Stimulated activated CD4-positive, alpha-beta T cell treated with anti-CD3 and anti-CD28 coated beads, TNF-alpha, amount 100 ng/mL, for 4 hours (primary cell): ENCODE measurements at places on chromosomes 1 and 21.

DNA sequence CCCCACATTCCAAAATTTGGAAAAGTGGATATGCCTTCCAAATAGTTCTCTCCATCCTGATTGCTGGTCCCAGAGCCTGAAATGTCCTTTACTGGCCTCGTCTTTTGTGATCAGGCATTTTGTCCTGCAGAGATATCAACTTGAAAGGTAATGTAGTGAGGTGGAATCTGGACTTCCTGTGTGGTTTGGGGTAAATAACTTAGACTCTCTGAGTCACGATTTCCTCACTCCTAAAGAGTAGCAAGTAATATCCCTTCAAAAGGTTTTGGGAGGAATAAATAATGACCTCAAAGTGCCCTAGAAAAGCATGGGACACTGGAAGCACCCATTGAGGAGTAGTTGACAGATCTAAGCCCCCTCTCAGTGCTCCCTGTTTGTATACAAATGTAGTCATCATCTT is 426.6 kb downstream of the OMA1 start:
- no peak for DNase-seq

DNA sequence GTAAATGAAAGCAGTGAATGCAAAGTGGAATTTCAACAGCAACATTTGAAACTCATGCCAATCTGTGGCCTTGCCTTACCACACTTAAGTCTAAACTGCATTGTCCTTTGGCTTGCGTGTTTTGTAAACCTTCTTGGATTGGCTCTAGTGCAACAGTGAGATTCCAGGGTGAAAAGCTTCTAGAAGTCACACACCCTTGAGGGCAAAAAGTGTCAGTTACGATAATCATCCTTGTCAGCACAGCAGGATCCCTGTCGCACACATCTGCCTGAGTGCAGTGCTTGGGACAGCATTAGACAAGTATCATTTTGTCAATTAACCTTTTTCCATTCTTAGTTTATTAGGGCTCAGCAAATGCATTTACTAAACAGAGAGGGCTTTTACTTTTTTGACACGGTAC is 243.4 kb upstream of the PTBP2 start:
- no peak for DNase-seq

DNA sequence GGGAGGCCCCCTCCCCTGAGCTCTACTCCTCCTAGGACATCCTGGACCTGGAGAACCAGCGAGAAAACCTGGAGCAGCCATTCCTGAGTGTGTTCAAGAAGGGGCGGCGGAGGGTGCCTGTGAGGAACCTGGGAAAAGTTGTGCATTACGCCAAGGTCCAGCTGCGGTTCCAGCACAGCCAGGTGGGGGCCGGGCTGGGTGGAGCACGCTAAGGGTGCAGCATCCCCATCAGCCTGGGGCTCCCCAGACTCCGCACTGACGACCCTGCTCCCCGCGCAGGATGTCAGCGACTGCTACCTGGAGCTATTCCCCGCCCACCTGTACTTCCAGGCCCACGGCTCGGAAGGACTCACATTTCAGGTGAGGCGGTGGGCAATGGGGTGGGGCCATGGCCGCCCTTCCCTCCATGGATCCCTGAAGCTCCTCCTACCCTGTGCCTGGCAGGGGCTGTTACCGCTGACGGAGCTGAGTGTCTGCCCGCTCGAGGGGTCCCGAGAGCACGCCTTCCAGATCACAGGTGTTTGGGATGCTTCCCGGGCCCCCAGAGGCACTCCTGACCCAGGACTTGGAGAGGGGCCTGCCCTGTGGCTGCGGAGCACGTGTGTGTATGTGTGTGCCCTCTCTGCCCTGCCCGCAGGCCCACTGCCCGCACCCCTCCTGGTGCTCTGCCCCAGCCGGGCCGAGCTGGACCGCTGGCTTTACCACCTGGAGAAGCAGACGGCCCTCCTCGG is 4.1 kb downstream of the PLEKHN1 start:
- no peak for DNase-seq

DNA sequence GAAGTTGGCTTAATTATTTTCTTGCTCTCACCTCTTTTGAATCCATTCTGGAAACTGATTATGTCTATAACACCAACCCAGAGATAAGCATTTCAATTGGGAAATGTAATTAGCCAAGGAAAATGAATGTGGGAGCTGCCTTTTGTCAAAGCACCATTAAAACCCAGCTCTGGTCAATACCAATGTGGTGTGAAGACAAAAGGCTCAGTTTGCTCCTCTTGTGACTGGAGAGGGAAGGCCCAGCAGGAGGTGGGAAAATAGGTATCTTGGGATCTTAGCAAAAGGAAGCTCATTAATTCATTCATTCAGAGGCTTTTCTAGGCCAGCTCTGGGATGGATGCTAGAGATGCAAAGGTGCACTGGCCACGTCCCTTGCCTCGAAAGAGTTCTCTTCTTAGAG is 75.0 kb upstream of the SELENON start:
- DNase-seq, result no peak

DNA sequence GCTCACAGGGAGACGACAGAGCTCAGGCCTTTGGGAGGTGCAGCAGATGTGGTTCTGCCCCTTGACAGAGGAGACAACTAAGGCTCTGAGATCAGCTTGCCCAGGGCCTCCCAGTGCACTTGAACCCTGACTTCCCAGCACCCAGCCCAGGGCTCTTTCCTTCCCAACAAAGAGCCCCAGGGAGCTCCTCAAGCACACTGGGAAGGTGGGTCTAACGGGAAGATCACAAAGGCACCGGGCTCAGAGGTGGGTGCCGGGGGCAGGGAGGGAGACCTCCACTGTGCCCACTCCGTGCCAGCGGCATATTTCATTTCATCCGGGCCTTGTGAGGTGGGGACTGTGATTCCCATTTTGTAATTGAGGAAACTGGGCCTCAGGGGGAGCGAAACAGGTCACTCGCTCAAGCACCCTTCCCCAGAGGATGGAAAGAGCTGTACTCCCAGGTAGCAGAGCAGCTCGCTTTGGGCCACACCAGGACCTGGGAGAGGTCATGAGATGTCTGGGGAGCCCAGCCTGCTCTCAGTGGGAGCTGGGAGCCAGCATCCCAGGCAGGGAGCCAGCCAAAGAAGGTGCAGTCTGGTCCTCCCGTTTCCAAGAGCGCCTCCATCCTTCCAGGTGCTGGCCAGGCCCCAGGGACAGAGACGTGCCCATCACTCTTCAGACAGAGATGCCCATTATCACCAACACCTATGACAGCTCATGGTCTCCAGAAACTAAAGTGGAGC is 82.3 kb downstream of the SYT2 start:
- DNase-seq, result no peak

GRCh38 chr1:238264951-238265350 is 374.2 kb upstream of the ZP4 start:
- DNase-seq, result no peak

DNA sequence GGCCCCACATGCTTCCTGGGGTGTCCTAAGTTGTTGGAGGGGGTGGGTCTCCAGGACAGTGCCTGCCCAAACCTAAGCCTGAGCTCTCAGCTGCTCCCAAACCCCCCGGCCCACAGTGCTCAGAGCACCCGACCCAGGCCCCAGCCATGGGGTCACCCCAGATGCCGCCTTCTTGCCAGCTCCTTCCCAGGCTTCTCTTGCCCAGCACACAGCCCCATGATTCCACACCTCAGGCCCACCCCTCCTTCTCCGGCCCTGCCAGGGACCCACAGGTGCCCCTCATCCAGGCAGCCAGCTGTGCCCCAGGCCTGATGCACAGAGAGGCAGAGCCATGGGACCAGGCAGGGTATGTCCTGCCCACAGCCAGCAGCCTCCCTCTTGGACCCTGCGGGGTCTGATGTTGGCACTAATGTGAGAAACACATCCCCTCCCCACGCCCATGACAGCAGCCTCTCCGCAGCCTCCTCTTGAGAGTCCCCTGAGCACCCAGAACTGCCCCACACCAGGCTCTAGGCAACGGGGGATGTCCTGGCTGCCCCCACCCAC is 4.9 kb downstream of the WNT9A start:
- DNase-seq, result no peak

DNA sequence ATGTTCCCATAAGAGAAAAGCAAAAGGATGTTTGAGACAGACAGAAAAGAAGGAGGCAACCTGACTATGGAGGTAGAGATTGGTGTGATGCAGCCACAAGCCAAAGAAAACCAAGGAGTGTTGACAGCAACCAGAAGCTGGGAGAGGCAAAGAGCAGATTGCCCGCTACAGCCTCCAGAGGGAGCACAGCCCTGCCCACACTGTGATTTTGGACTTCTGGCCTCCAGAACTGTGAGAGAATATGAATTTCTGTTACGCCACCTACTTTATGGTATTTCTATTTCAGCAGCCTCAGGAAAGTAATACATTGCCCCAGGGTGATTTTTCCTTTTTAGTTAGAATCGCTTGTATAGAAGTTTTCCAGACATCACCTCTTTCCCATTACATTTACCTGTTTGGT is 28.4 kb downstream of the SLAMF6 start:
- no peak for DNase-seq

GRCh38 chr1:205791568-205792180 is 16.4 kb upstream of the RAB29 start:
- peak; percentile 27 for DNase-seq

DNA sequence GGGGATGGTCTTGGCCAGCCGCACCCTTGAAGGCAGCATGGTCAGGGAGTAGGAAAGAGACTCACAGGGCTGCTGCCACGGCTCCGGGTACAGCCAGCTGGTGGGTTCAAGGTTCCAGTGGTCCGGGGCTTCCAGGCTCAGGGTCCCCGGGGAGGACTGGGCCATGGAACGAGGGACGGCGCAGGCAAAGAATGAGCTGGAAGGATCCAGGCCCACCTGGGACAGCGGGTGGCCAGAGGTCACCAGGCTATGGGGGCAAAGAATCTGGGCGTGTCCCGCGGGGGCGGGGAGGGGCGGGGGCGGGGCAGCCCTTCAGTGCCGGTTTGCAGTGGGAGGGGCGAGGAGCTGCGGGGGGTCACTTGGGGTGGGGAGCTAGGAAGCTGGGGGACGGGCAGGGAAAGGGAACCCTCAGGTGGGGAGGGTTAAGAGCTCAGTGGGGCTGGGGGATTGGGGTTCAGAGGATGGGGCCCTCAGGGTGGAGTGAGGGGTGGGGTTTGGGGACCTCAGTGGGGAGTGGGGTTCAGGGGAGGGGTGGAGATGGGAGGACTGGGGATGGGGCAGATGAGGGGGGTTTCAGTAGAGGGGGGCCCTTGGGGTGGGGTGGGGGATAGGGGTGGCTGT is at the start of gene DNMT3L:
TSS of gene DNMT3L (minus strand) at position 223 of the 621 bp plus-strand sequence. CDS start 638 bp downstream, outside the sequence.
- no peak for DNase-seq

DNA sequence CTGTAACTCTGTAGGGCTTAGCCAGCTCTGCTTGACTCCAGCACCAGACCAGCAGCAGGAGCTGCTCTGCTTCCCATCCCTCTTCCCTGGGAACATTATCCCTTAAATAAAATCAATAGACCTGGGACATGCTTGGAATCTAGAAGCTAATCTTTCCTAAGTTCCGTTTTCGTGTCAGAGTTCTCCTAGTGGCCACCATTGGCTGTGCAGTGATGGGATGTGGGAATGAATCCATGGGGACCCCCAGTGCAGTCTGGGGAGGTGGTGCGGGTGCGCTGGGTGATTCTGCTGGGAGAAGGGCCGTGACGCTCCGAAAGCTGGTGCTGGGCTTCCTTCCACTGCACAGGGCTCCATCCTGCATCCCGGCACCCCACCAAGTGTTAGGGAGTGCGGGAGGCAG is 202.7 kb downstream of the CAMTA1 start:
- no peak for DNase-seq

DNA sequence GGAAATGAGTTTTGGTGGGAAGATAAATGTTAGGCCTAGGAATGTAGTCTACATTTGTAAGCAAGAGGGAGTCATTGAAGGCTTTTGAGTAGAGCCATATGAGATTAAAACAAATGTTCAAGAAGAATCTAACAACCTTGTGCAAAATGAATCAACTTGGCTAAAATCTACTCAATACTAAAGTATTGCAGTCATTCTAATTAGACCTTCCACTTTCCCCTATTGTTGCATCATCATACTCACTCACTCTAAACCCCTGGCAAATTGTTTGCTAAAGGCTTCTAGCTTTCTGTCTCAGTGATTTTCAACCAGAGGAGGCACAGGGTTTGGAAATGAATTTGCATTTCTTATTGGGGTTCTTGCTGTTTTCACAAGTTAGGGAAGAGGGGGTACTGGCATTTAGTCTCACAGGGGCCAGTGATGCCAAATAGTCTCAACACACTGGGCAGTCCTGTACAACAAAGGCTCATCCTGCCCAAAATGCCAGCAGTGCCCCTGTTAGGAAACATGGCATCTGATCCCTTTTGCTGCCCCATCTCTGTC is 85.3 kb downstream of the SEC16B start:
- no peak for DNase-seq

DNA sequence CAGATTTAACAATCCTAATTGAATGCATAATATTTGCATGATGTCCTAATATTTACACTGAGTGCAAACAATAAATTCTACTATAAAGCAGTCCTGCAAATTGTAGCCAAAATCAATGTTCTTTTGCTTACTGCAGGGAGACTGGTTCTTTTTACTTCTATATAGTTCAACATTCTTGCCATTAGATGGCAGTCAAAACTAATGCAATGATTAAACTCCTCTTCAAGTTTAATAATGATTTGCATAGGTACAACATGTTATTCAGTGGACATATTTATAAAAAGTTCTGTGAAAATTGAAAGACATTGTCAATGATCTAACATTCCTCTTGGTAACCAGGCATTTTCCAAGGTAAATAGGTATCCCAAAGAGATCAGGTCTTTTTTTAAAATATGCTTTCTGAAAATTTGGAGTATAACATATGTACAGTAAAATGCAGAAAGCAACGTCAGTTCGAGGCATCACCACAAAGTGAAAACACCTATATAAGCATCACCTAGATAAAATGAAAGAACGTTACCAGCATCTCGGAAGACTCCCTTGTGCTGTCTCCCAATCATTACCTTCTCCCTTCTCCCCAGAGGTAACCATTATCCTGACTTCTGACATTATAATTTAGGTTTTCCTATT is 9.8 kb upstream of the FNBP1L start:
- no peak for DNase-seq

GRCh38 chr1:110607536-110608230 is 1.5 kb upstream of the KCNA2 start:
- peak; percentile 5 for DNase-seq

DNA sequence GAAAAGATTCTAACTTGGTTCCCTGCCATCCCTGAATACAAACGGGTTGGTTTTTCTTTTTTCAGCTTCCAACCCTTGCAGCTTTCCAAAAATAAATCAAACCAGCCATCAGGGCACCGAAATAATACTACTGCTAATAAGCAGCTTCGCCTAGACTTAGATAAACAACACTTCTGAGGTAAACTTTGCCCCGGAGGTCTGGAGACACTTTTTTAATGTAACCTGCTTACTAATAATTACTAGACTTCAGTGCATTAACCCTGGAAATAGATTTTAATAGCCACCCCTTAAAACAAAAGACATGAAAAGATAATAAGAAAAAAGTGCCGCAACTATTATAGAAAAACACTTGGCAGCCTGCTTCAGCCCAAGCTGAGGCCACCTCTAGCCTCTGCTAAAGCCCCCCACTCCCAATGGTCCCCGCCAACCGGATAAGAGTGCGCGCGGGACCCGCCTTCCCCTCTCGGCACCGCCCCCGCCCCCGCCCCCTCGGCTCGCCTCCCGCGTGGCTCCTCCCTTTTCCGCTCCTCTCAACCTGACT is 405 bp upstream of the GADD45A start:
- no peak for DNase-seq

- DNase-seq, result no peak
These were observed 73.1 kb upstream of the DYNLT5 start for GRCh38 chr1:66679140-66679539.

GRCh38 chr1:23251812-23252211 is 34.5 kb upstream of the HTR1D start:
- DNase-seq, result no peak

- no peak for DNase-seq
These were observed 138.8 kb upstream of the NBPF11 start for GRCh38 chr1:148290881-148291280.
